Lower leg skin (tissue), 4 donors: ENCODE measurements at places on chromosomes 6 and 20.

GRCh38 chr6:41676431-41676830 lies 38.2 kb downstream of the MDFI start:
- no peak for DNase-seq

GRCh38 chr20:9490161-9490560 lies 24.2 kb upstream of the LAMP5 start:
- DNase-seq, result no peak

DNA sequence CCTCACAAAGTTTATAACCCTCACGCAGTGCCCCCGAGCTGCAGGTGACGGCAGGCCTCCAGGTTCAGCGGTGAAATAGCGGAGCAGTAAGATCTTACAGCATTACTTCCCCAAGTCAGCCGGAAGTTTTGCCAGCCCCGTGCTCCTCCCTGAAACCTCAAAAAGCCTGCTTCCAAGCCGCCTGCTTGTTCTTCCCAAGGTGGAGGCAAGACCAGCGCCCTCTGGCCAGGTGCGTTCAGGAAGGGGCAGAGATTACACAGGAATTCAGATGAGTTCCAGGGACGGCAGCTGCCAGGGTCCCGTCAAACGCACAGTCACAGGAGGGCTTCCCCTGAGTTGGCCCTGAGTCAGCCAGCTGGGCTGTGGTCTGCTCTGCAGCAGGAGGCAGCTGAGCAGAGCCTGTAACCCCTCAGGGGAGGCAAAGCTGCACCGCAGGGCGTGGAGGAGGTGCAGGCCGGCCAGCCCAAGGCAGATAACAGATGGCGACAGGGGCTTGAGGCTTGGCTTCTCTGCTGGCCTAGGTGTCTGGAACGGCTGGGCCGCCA lies 124.1 kb upstream of the RPS6KA2 start:
- no peak for DNase-seq

- DNase-seq, result no peak
Observed at GRCh38 chr6:150747155-150747554, 118.3 kb upstream of the MTHFD1L start.

DNA sequence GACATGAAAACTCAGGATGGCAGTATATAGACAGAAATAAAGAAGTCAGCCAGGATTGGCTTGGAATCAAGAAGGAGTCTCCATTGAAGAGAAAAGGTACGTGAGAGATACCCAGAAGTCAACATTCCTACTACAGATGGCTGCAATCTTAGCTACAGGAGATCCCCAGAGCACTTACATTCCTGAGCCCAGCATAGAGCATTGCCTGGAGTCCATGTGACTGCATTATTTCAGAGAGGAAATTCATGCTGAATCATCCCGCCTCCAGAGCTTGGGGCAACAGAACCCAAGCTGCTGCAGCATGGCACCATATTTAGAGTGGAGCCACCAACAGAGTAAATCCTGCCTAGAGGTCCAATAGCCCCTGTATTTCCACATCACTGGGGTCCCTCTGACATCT lies 125.0 kb upstream of the GRIK2 start:
- no peak for DNase-seq

DNA sequence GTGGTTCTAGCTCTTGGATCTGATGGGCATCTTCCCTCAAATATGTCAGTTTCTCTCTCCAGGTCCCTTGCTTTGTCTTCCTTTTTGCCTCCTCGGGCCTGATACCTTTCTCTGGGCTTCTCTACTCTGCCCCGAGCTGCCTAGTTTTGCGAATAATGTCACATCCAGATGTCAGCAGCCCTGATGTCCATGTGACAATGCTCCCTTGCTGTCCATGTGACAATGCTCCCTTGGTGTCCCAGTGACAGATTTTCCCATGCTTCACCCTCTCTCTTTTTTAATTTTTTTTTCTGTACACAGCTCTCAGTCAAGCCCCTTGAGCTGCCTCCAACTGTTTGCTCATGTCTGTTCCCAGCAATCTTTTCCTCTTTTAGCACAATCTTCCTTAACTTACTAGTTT lies 6.4 kb downstream of the TRAF3IP2 start:
- peak; percentile 82 for DNase-seq

DNA sequence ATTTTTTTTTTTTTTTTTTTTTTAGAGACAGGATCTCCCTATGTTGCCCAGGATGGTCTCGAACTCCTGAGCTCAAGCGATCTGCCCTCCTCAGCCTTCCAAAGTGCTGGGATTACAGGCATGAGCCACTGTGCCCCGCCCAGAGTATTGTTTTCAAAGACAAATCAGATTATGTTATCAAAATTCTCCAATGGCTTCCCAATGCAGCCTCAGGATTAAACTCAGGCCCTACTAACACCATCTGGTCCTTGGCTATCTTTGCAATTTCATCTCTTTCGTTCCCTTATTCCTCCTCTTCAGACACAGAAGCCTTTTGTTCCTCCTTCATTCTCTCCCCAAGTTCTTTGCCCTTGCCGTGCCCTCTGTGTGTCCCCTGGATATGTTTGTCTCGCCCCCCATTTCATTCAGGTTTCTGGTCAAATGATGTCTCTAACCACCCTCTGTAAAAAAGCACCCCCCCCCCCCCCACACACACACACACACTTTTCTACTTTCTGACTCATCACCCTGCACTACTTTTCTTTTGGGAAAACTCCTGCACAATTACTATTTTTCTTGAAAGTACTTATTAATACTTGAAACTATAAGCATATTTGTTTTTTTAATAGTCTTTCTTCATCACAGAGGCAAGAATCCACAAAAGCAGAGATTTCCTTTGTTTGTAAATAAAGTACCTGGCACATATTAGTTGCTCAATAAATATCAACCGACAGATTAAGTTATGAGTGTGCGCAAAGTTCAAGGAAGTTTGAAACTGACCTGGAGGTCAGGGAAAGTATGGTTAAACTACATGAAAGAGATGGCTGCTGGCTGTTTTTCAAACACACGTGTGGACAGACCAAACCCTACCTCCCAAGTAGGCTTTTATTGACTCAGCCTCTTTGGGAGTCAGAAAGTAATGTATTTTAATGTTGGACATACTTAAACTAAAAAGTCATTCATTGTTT lies 16.7 kb downstream of the BTN1A1 start:
- no peak for DNase-seq

- DNase-seq, result no peak
Observed at GRCh38 chr6:19979059-19979458, 141.9 kb downstream of the ID4 start.

GRCh38 chr20:37343994-37344355 lies 2.0 kb upstream of the SRC start:
- DNase-seq, result no peak
